ENCODE measurements at places on chromosomes 12 and 14.

- DNase-seq = no peak
Observed at GRCh38 chr12:64099397-64099796, 122.7 kb downstream of the KICS2 start.

DNA sequence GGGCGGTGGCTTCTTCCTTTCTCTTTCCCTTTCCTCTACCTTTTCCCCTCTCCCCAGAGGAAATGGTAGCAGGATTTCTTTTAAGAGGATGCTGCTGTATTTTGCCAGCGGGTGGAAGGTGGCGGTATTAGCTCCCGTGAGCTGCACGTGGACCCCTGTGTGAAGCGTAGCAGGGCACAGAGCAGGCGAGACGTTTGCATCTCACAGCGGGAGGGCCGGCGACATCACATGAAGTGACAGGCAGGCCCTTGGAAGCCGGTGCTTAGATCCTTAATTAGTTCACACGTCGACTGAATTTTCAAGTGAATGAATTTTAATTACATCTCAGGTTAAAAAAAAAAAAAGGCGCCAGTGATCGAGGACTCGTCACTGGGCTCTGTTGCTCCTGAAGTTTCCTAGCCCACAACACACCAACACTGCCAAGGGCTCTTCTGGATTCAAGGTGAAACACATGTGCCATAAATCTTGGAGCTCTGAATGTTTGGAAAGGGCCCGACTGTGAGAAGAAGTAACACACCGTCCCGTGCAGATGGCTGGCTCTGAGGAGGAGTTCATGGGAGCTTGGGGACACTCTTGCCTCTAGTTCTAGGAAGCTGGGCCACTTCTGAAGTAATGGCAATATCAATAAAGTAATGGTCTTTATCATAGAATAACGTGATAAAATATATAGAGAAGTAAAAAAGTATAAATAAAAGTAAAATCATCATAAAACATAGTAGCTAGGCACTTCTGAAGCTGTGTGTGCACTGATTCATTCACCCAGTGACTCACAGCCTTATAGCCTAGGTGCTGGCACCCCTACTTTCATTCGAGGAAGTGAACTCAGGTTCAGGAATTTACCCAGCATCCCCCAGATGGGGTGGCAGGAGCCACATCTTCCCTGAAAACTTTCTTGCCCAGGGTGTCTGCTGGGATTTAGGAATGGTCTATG lies 75.3 kb downstream of the AACS start:
- DNase-seq = no peak

DNA sequence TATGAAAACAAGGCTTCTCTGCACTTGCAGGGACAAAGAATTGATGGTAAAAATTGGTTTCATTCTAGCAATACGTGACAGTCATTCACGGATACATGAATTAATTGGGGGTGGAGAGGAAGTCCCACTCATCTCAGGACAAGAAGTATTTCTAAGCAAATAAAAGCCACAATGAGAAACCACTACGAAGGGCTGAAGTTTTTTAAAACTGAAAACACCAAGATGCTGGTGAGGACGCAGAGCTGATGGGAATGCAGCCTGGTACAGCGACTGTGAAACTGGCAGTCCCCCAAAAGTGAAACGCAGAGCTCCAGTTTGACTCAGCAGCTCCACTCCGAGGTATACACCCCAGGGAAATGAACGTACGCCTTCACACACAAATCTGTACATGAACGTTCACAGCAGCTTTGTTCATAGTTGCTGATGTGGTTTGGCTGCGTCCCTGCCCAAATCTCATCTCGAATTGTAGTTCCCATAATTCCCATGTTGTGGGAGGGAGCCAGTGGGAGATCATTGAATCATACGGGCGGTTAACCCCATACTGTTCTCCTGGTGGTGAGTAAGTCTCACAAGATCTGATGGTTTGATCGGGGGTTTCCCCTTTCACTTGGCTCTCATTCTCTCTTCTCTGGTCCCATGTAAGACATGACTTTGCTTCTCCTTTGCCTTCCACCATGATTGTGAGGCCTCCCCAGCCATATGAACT lies 89.0 kb downstream of the SCARB1 start:
- DNase-seq = peak; percentile 69

DNA sequence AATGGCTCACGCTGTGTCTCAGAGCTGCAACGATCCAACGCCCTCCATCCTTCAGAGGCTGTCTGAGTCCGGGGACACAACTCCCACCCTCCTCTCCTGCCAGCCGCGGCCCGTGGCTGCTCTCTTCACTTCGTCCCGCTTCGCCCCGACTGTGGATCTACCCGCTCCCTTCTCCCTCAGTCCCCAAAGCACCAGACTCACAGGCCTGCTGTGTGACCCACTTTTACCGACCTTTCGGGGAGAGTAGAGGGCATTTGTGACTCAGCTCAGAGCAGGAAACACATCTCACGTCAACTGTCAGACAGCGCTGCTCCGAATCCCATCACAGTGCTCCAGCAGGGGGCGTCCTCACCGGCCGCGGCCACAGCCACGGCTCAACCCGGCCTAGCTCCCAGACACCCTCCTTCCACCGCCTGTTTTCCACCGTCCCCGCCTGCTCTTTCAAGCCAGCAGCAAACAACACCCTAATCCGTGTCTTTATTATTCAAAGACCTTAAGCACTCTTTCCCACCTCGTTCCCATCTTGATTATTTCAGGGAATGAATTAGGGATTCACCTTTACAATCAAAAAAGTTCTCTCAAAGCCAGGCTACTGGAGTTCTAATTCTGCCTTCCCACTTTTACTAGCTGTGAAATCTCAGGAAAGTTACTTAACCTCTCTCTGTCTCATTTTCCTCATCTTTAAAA lies 5.0 kb upstream of the AQP2 start:
- DNase-seq = peak; percentile 89

DNA sequence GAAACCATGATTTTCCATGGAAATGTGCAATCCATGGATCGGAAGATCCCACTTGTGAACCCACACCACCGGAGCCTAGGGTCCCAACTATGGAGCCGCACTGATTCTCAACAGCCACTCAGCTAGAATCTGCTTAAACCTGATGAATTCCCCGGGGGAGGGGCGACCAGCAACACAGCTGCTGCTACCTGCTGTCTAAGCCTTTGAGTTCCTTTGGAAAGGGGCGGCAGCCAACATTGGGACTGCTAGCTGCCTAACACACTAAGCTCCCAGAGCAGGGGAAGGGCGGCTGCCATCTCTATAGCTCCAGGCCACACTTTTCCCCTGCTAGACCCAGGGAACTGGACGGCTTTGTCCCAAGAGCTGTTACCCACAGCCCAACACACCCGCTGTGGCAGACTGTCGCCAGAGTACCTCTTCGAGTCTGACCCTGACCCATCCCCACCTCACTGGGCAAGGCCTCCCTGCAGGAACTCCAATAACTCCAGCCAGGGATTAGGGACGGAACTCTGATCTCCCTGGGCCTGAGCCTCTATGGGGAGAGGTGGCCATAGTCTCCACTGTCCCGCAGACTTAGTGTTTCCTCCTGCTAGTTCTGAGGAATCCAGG lies 205.8 kb upstream of the SLC16A7 start:
- DNase-seq = no peak

- no peak for DNase-seq
Observed at GRCh38 chr12:99049774-99050173, 404.7 kb downstream of the APAF1 start.

DNA sequence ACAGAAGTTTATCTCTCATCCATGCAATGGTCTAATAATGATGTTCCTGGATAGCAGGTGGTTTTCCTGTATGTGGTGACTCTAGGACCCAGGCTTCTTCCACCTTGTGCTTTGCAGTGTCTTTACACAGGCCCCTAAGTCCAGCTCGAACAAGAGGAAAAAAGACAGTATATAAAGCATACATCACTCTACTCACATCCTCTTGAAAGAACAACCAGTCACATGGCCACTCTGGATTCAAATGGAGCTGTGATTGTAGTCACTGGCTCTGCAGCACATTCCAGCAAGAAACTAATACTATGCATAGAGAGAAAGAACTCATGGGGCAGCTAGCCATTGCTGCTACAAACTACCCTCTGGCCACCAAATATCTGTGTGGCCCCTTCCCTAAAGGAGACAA lies 11.5 kb upstream of the E2F7 start:
- DNase-seq = no peak

DNA sequence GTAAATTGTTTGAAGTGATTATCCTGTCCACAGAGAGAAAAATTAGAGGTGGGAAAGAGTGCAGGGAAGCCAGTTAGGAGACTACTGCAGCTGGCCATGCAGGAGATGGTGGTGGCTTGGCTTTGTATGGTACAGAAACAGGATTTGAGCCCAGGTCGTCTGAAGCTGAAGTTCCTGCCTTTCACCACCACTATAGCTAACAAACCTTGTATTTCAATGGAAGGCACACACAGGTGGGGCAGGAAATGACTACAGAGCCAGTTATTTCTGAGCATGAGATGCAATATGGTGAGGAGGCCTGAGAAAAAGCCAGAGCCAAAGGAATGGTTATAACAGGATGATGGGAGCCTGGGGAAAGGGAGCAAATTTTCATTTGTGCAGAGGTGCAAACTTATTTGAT lies 103.9 kb downstream of the BTG1 start:
- no peak for DNase-seq

DNA sequence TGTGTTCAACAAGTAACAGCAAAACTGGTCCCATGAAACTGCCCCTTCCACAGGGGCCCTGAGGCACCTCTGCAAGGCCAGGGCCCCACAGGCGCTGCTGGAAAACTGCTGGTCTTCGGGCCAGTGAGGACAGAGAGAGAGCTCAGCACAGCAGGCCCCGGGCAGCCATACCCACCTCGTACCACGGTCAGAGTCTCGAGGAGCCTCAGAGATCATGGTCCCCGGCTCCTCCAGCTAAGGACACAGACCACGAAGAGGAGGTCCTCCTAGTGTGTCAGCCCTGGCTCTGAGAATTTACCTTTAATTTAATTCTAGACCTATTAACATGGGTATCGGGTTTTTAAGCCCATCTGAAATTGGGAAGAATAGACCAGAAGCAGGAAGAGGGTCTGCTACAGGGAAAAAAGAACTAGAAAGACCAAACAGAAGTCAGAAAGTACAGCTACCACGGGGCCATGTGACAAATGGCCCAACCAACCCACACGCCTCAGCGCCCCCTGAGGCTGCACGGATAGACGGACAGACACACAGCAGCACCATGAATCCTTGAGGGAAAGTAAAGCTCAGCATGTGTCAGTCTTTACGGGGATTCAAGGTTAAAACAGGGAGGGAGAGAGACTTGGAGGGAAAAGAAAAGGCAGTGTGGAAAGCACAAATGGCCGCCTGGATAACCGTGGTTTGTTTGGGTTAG lies 22.9 kb downstream of the ANKRD9 start:
- no peak for DNase-seq

- no peak for DNase-seq
Observed at GRCh38 chr12:47223848-47224213, 144.1 kb upstream of the AMIGO2 start.

GRCh38 chr12:48779869-48780268 lies 9.0 kb downstream of the ADCY6 start:
- no peak for DNase-seq

DNA sequence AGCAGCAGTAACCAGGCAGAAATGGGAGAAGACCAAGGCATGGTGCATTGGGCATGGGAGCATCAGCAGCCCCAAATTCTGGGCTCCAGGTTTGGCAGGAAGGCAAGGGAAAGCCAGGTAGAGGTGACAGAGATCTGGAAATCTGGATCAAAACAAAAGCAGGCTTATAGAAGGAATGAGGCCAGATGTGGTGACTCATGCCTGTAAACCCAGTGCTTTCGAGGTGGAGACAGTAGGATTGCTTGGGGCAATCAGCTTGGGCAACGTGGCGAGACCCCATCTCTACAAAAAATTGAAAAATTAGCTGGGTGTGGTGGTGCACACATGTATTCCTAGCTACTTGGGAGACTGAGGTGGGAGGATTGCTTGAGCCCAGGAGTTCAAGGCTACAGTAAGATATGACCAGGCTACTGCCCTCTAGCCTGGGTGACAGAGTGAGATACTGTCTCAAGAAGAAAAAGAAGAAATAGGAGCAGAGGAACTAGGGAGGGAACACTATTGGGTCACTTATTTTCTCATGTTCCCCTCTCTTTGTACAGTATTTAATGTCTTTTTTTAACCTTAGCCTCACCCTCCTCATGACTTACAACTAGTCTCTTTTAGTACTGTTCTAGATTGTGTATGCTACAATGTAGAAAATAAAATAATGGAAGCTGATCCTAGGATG lies 25.1 kb downstream of the SLC4A8 start:
- no peak for DNase-seq

- no peak for DNase-seq
Observed at GRCh38 chr12:107264667-107265066, 171.3 kb upstream of the CRY1 start.

- no peak for DNase-seq
Observed at GRCh38 chr12:39393890-39394289, 49.0 kb downstream of the KIF21A start.

GRCh38 chr14:101372894-101373620 lies 188.2 kb upstream of the DIO3 start:
- no peak for DNase-seq

DNA sequence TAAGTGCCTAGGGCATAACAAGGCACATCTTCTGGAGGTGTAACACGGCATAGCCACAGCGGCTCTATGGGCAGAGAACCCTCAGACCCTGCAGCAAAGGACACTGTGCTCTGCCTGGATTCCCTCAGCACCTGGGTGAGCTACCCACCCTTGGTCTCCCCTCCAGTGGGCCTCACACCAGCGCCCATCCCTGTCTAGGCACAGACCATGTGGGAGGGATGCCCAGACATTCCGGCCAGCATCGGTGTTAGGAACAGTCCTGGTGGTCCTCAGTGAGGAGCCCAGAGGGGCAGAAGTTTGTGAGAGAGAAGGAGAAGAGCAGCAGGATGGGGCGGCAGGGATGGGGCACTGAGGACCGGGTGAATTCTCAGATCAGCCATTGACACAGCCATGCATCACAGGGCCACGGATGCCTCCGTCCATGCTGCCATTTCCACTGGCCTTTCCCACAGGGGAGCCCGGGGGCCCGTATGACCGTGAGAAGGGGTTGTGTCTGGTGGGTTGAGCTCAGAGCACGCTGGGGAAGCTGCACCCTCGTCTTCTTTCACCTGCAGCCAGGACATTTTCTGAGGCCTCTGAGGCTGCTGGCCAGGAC lies 282.7 kb upstream of the SFSWAP start:
- DNase-seq = no peak

GRCh38 chr14:94382099-94382715 lies 6.2 kb downstream of the SERPINA1 start:
- DNase-seq = no peak

GRCh38 chr12:120466560-120467315 lies 2.8 kb downstream of the SRSF9 start:
- DNase-seq = no peak

DNA sequence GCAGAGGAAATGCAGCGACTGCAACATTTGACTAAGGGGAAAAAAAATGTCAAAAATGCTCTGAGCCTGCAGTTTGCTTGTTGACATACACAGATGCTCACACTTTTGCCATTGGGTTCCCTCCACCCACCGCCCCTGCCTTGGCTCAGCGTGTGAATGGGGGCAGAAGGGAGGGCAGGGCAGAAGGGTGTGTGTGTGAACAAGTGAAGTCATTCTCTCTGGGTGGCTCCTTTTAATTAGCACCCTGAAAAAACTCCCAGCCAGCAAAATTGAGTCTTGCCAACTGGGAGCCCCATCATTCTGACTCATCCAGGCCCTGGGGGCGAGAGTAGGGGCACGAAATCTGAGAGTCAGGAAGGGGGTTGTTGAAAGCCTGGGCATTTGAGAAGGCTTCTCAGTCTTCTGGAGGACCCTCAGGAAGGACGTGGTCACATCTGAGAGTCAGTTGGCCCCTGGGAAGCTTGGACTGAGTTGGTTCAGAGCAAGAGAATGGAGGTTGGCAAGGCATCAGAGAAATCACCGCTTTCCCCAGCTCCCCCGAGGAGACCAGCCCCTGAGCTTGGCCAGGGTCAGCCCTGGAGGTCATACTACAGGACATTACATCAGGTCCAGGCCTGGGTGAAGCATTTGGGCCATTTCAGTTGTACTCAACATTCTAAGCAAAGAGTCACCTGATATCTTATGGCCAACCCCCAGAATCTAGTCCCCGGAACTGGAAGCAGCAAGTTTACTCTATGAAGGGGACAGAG lies 22.7 kb upstream of the KRT78 start:
- no peak for DNase-seq

Data from GM19239 (cell line).